NCI-H1930 (cell line): ENCODE measurements at places on chromosomes 5 and 9.

- no peak for DNase-seq
Measured at GRCh38 chr9:97979788-97980478, 3.2 kb upstream of the ANP32B start.

DNA sequence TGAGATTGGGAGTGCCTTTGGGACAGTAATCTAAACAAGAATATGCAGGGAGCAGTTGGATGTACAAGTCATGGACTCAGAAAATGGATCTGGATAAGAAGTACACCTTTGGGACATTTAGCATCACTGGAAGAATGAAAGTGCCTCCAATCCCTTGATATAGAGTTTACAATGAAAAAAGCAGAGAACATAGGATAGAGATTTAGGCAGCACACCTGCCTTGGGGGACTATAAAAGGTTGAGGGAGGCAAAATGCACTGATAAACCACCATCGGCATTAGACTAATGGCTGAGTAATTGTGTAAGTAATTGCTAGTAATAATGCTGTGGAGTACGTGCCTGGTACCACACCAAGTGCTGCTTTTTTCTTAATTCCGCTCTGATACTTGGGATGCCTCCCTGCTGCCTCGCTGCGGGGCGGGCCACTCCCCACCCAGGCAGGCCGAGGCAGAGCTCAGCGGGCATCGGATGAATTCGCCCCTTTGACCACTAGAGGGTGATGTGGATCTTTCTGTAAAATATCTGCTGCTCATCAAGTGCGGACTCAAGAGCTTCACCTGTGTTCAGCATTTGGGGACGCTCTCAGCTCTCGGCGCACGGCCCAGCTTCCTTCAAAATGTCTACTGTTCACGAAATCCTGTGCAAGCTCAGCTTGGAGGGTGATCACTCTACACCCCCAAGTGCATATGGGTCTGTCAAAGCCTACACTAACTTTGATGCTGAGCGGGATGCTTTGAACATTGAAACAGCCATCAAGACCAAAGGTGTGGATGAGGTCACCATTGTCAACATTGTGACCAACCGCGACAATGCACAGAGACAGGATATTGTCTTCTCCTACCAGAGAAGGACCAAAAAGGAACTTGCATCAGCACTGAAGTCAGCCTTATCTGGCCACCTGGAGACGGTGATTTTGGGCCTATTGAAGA lies 99.9 kb downstream of the ANKRD18B start:
- DNase-seq, result peak; percentile 71

DNA sequence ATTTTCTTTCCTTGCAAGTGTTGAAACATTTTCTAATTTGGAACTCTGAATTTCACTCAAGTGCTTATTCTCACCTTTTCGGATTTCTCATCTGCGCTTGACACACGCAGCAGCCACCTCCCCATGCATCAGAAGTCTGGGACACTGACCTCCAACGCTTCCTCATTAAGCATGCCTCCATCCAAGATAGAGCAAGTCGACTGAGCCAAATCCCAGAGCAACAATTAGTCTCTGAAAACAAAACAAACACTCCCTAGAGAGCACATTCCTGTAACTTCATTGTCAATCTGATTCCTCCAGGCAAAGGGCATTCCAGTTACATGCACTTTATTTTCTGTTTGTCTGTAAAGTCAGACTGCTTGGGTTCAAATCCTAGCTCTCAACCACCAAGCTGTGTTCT lies 5.7 kb downstream of the CD180 start:
- no peak for DNase-seq

DNA sequence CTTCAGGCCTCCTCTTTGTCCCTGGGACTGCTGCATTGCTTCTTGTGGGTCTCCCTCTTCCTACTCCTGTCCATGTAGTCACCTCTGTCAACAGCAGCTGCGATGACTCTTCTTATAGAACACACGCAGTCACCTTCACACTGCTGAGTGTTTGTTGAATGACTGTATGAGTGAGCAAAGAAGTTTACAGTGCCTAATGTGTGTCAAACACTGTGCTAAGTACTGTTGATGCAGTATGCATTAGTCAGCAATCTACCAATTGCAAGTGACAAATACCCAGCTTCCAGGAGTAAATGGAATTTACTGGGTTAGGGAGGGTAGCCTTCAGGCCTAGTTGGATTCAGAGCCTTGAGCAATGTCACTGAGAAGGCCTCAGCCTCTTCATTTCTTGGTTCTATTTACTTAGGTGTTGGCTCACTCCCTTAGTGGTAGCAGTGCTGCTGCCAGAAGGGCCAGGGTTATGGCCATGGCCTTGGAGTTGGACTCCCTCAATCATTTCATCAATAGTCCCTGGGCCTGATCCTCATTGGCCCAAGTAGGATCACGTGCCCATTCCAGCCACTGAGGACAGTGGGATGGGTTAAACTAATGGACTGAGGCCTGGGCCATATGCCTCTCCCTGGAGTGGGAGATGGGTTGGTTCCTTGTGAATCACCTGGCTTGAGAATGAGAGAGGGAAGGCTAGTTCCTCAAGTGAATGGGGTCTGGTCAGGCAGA lies 93.5 kb downstream of the RGS3 start:
- no peak for DNase-seq

DNA sequence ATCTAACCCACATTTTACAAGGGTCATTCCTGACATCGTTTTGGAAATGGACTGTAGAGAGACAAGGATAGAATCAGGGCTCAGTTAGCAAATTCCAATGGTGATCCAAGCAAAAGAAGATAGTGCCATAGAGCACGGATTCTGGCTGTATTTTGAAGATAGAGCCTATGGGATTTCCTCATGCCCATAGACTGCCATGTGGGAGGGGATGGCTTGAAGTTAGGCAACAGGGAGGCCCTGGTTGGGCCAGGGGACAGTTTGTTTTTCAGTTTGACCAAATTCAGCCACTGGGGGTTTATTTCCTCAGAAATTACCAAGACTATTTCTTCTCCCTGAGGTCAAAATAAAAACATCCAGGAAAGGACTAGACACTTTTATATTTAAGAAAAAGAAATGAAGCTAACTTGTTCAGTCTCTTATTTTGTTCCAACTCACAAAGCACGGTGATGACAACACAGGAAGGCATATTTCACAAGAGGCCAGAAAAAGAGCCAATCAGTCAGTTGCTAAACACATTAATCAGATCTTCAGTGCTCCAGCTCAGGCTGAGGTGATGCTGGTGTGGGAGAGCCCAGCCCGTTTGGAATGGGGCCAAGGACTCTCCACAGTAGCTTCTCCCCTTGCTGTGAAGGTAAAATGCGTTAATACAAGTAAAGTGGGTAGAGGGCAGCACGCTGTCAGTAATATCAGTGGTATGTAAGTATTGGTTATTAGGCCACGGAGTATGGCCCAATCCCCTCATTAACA lies 4.4 kb upstream of the DCTN4 start:
- no peak for DNase-seq
